ENCODE measurements at places on chromosomes 2 and 18.
A peak's percentile ranks its signal among the peaks of the same experiment; 100 is the strongest.

DNA sequence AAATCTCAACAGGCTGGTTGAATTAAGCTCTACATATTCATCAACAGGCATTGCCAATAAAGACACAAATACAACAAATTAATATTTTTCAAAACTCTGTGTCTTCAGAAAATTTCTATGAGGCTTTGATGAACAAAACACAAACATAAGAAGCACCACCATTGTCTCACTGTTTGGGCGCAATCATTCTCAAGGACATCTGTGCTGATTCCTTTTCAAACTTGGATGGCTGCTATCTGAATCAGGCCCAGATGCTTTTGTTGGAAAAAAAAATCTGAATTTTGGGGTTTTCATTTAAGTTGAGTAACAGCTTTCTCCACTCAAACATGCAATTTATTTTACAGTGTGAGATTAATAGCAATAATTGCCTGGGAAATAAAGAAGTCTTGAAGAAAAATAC lies 173.8 kb downstream of the NRXN1 start:
- DNase-seq: no peak

DNA sequence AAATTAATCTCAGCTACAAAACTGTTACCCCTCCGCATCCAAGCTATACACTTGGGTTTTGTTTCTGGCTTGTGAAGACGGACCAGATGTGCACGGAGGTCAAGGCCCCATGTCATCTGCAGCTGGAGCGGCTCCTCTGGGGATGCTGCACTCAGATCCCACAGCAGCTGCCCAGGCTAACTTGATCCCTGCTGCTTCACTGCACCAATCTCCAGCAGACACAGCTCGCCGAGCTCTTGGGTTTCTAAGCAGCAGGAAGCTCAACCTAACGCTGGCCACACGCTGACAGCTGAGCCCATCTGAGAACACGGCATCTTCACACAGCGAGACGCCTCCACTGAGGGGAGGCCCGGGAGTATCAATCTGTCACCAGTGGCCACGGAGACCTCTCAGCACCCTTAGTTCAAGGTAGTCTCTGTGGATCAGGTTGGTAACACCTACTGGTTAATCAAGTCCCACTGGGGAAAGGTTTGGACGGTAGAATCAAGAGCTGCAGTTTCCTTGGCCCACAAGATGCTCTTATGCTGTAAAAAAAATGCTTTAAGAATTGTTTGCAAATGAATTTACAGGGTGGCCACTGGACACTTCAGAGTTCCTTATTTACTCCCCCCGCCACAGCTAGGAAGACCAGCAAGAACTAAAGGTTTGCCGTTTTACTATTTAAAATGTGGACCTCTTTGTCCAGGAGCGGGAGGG lies 67.5 kb downstream of the EMILIN2 start:
- DNase-seq: peak; percentile 34

GRCh38 chr2:167480986-167481309 lies 592.7 kb downstream of the XIRP2 start:
- no peak for DNase-seq

- DNase-seq: no peak
These were observed 377.7 kb upstream of the ST6GAL2 start for GRCh38 chr2:107263628-107264027.

- DNase-seq: peak; percentile 91
These were observed 66.8 kb upstream of the ASAP2 start for GRCh38 chr2:9139491-9140443.

- no peak for DNase-seq
These were observed 177.9 kb downstream of the PDE1A start for GRCh38 chr2:182248898-182249297.

- DNase-seq: peak; percentile 98
These were observed 14.9 kb downstream of the ITGA6 start for GRCh38 chr2:172442072-172442895.

GRCh38 chr2:7767902-7768301 lies 850.7 kb downstream of the RNF144A start:
- no peak for DNase-seq

DNA sequence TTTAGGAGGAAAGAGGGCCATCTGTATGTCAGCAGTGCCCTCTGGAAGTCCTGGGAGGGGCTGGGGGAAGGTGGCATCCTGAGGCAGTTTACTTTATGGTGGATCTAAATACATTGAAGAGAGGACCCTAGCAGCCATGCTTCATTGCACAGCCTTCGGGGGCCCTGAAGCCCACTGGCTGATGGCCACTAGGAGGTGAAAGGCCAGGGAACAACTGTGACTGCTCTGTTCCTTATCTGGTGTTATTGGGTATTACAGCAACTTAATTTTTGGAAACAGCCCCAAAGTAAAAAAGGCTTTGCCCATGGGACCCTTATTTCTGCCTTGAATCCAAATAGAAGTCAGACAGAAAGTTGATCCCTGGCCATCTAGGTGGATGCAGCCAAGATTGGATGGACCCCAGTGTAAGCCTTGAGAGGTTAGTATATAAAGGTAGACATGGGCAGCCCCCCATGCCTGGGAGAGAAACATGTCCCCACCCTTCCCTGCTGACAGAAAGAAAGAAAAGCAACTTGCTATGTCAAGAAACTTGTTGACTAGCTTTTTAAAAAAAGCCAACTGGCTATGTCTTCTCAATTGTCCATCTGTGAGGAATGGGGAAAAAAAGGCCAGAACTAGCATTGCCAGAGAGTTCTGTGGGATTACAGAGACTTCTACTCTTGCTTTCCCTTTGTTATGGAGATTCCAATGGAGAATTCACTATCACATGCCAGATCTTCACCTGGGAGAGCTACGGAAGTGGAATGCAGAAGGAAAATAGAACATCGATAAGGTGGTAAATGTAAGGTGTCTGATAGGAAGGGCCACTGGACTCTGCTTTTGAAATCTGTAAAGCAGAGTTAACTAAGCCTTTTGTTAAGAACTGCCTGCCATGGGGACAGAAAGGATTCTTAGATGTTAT lies 58.6 kb upstream of the OSR1 start:
- DNase-seq: no peak

GRCh38 chr18:21489119-21489750 lies 111.3 kb downstream of the ESCO1 start:
- no peak for DNase-seq

DNA sequence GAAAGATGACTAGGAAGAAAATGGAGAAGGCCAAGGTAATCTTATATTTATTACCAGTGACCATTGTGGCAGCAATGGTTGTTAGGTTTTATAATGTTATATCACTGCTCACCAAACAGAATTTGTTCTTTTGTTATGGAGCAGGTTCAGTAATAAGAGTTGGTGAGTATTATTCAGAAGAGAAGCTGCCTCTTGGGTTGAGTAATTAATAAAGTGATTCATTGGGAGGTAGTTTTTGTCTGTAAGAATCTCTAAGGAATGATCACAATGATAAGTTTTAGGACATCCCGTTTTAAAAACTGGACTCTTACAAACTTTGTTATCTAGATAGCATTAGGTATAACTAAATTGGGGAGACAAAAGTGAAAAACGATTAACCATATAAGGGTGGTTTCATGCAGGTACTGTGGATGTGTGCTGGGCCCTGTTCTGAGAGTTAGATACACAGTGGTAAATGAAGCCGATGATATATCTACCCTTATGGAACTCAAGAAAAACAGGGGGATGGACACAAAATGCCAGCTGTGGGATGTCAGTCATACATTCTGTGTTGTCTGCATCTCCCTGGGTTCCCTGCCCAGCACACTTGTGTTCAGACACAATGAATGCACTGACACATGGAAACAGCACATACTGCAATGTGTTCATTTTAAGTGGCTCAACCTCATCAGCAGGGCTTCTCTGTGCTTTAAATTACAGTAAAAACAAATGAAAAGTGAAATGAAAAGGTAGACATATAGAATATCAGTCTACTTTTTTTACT lies 7.5 kb downstream of the MAP4K4 start:
- DNase-seq: no peak

- DNase-seq: no peak
These were observed 15.5 kb downstream of the AQP12A start for GRCh38 chr2:240707043-240707756.

DNA sequence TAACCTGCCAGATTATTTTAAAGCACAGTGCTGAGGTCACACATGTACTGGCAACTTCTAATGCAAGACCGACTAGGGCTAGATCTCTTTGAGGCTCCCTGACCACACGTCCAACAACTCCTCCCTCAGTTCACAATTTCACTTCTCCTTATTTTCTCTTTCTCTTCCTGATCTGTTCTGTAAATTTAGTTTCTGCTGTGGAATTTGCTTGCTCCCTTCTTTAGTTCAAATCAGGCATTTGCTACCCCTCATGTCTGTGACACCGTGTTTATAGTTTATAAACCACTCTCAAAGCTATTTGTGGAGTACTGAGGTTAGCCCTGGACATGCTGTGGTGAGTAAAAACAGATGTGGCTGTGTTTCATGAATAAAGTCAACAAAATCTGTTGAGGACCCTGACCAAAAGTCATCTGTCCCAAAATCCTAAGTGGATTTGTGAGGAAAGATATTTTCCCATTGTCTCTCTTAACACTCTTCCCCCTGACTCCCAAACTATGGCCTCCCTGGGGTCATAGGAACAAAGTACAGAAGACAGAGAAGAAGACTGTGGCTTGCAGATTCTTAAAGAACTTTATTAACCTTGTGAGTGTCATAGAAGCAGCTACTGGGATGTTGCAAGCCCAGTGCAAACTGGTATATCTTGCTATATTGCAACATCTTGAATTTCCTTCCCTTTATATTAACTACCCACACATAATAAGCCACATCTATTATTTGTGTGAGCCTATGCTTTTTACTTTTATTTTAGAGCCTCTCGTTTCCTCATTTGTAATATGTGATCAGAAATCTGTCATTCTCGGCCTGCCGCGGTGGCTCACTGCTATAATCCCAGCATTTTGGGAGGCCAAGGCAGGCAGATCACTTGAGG lies 3.5 kb upstream of the NAGK start:
- peak; percentile 10 for DNase-seq

All from islet precursor cell (in vitro differentiated cells).